ENCODE measurements at places on chromosomes 11 and 22. TPM values are rescaled to one million over a fixed set of nuclear protein-coding genes. Genes with fewer than 3 reads are reported as not detected.

The ABCG4 gene
- total RNA-seq = not detected

The PTPRJ gene
- total RNA-seq = 38.9 TPM

The UBQLN3 gene
- total RNA-seq = not detected

The TIMP3 gene
- 40.1 TPM for total RNA-seq

The OR5AR1 gene
- not detected for total RNA-seq

The C11orf24 gene
- 179 TPM for total RNA-seq

The NCF4 gene
- 175 TPM for total RNA-seq

The CATSPER1 gene
- not detected for total RNA-seq

The LARGE1 gene
- total RNA-seq = 78.1 TPM

The KCNJ5 gene
- not detected for total RNA-seq

- H3K27ac ChIP-seq = no peak overlapping the region
- no peak overlapping the region for H3K4me3 ChIP-seq
- no peaks in the 10 kb centered on the region for H3K27me3 ChIP-seq
- H3K36me3 ChIP-seq = no peaks in the 10 kb centered on the region
- peaks cover 6% of the 10 kb centered on the region for H3K4me1 ChIP-seq
Measured at GRCh38 chr22:19111140-19111539, 11.1 kb downstream of the DGCR2 start.

DNA sequence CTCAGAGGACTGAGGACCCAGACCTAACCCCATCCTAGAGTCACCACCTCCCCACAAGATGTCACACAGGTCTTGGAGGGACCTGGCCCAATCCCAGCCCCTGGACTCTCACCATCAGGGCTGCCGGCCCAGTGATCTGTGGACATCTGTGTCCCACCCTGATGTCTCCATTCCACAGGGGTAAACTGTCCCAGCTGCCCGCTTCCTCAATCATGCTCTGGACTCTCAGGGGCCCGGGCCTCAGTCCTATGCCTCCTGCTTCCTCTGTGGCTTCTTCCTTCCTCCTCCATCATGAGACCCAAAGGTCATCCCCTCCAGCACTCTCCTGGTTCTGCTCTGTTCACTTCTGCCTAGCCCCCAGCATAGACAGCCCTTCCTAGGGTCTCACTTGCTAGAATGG lies 32.2 kb downstream of the ARAP1 start:
- no peak overlapping the region for H3K27ac ChIP-seq
- peaks cover 34% of the 10 kb centered on the region for H3K4me1 ChIP-seq
- DNase-seq = no peak
- H3K27me3 ChIP-seq = no peaks in the 10 kb centered on the region
- no peaks in the 10 kb centered on the region for H3K36me3 ChIP-seq

DNA sequence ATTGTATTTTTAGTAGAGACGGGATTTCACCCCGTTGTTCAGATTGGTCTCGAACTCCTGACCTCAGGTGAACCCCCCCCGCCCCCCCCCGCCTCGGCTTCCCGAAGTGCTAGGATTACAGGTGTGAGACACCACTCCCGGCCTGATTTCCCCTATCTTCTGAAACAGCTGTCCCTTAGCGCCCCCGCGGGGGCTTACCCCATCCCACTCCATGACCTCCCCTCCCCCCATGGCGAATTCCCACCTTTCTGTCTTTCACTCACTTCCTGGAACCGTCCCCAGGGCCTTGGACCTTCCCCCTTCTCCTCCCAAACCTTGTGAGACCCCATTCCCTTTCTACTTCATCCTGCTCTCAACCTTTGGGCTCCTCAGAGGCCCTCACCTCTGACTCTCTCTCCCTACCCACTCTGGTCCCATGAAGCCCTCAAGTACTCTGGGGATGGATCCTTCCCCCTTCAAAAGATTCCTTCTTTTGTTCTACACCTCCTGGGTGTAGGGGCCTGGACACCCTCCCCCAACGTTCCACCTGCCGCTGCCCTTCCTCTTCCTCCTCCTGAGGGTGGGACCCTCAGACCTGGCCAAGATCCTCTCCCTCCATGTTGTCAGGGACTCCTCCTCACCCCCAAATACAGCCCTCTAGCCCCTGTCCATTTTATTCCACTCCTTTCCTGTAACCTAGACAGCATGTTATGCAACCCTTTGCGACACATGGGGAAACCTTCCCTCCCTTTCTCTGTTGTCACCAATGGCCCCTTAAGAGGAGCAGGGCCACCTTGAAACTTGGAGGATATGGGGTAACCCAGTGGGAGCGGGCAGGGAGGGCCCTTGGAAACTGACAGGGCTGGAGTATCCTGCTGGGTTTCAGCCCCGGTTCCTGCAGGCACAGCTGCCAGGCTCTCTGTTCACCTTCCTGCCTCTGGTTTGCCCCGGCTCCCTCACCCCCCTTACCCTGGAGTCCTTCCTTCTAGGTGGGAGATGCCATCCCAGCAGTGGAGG lies 1.1 kb downstream of the PRDX5 start:
- H3K27ac ChIP-seq = peak overlapping the region; percentile 99
- H3K27me3 ChIP-seq = no peaks in the 10 kb centered on the region
- peak overlapping the region; percentile 88 for H3K4me3 ChIP-seq
- DNase-seq = no peak

DNA sequence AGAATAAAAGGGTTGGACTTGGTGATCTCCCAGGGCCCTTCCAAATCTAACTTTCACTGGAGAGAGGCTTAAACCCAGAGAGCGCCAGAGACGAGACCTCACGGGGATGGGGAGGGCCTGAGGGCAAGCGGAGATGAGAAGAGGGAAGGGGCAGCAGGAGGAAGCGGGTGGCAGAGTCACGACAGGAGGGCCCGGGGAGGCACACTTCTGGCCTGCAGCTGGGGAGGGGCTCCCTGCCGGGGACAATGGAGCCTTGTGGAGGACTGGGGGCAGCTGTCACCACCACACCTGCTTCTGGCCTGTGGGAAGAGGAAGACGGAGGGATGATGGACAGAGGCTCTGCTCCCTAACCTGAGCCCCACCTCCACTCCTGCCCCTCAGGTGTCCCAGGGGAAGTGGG lies 40.2 kb downstream of the PDE2A start:
- no peak overlapping the region for H3K27ac ChIP-seq
- H3K36me3 ChIP-seq = no peaks in the 10 kb centered on the region
- DNase-seq = no peak
- H3K4me3 ChIP-seq = no peak overlapping the region
- no peaks in the 10 kb centered on the region for H3K27me3 ChIP-seq

GRCh38 chr11:64146036-64146955 lies 19.6 kb downstream of the MACROD1 start:
- H3K4me1 ChIP-seq = no peaks in the 10 kb centered on the region
- DNase-seq = peak; percentile 45
- H3K4me3 ChIP-seq = no peak overlapping the region
- no peaks in the 10 kb centered on the region for H3K27me3 ChIP-seq

GRCh38 chr11:124082371-124082770 lies 32.9 kb upstream of the VWA5A start:
- H3K4me3 ChIP-seq = no peak overlapping the region
- no peak for DNase-seq
- H3K4me1 ChIP-seq = no peaks in the 10 kb centered on the region
- H3K27me3 ChIP-seq = no peaks in the 10 kb centered on the region

DNA sequence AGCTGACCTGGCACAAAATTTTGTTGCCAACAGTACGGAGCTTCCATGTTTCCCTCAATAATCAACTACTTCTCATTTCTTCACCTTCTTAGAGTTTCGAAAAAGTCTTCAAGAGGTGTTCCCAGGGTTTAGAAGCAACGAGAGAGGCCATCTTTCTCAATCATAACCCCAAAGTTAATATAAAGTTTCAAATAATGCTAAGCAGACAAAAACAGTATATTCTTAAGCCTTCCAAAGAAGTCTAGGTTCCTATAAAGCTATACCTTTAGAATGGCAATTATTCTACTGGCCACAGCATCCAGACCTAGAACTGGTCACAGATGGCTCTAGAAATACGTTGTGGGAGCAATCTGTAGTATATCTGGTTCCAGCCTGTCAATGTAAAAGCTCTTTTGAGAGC lies 16.9 kb downstream of the DDX6 start:
- peaks cover 64% of the 10 kb centered on the region for H3K4me1 ChIP-seq
- H3K36me3 ChIP-seq = no peaks in the 10 kb centered on the region
- H3K4me3 ChIP-seq = no peak overlapping the region
- no peak overlapping the region for H3K27ac ChIP-seq
- no peaks in the 10 kb centered on the region for H3K27me3 ChIP-seq

DNA sequence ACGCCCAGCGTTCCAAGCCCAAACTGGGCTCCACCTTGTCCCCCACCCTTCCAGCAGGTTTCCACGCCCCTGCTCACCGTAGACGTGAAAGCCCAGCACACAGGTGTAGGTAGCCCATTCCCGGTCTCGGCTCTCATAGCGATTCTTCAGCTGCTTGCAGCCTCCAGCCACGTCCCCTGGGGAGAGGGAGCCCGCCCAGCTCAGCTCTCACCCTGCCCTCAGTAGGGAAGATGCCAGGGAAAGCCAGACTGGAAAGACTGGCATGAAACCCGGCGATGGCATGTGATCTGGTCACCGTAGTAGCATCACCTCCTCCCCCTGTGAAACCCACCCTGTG lies 1.4 kb upstream of the MTA2 start:
- peak overlapping the region; percentile 76 for H3K4me3 ChIP-seq
- H3K36me3 ChIP-seq = no peaks in the 10 kb centered on the region
- H3K4me1 ChIP-seq = peaks cover 6% of the 10 kb centered on the region

DNA sequence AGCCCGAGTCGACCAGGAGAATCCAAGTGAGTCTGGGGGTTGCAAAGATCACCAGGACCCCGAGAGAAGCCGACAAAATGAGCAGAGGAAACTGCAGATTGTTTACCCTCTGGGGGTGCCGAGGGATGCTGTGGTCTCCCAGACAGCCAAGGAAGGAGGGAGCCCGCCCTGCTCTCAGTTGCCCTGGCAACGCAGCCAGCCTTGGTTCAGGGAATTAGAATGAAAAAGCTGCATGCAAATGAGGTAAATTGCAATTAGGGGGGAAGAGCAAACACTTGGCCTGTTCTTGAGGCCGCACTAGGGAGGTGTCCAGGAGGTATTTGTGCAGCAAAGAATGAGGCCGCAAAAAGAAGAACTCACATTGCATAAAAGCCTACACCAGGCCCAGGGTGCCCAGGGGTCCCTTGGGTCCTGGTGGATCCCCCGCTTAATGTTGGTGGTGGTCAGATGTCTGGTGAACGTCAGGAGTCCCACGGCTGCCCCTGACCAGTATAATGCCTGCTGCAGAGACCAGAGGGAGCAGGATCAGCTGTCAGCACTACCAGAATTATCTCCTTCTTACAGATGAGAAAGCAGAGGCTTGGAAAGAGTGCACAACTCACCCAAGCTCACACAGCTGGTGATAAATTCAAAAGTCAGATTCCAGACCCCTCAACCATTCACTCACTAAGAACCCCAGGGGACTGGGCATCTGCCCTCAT lies 40.3 kb upstream of the ATXN10 start:
- no peaks in the 10 kb centered on the region for H3K4me1 ChIP-seq
- no peak for DNase-seq
- H3K27ac ChIP-seq = no peak overlapping the region
- no peaks in the 10 kb centered on the region for H3K27me3 ChIP-seq

DNA sequence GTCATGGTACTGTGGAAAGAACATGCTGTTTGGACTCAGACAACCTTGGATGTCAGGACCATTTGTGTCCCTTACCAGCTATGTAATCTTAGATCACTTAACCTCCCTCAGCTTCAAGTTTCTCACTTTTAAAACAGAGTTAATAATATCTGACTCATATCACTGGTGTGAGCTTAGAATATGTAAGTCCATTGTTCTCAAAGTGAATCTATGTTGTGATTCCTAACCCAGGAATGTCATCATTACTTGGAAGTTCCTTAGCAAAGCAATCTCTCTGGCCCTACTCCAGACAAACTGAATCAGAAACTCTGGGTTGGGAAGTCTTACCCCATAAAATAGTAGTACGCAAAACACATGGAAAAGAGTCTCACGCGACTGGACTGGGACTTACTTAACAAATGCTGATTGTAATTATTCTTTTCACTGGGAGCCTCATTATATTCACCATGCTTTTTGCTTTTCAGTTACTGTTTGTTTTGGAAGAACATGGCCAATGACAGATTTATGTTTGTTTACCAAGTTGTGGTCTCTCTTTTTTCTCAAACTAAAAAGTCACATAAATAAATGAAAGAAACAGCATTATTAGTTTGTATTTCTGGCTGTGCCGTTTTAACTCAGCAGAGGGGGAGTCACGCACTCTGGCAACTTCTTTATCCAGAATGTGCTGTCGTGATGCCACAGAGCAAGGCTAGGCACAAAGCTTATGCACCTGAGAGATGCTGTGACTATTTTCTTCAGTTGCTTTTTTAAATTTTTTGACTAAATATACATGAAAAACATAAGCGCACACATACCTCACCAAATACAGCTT lies 217.7 kb upstream of the CTSC start:
- DNase-seq = no peak
- H3K36me3 ChIP-seq = no peaks in the 10 kb centered on the region
- no peak overlapping the region for H3K27ac ChIP-seq
- H3K4me3 ChIP-seq = no peak overlapping the region

- H3K27ac ChIP-seq = no peak overlapping the region
- H3K36me3 ChIP-seq = peaks cover 19% of the 10 kb centered on the region
- peak; percentile 68 for DNase-seq
- H3K27me3 ChIP-seq = no peaks in the 10 kb centered on the region
- no peaks in the 10 kb centered on the region for H3K4me1 ChIP-seq
Measured at GRCh38 chr11:75576499-75576918, 14.5 kb downstream of the SERPINH1 start.

DNA sequence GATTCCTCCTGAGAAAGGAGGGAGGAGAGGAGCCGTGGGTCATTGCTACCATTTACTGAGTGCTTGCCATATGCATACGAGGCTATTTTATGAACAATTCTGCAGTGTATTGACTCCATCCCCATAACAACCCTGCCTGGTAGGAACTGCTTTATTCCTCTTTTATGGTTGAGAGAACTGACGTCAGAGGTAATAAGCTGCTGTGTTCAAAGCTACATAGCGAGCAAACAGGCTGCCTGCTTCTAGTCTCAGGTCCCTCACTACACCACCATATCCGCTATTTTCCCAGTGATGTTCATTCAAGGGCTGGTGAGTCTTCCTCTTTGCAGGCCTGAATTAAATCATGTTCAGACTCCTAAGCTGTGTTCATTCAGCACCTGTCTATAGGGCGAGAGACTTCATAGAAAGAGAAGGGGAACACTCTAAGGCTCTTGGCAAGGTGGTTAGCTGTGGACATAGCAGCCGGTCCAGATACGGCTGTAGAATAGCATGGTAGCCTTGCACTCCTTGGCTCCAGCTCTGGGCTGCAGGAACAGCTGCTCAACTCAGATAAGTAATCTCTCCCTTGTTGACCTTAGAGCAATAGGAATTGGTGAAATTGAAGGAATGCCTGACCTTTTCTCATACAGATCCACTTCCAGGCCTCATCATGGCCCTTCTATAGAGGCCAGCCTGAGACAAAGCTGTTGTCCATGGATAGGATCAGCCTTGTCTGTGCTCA lies 82.6 kb downstream of the MICAL2 start:
- no peaks in the 10 kb centered on the region for H3K27me3 ChIP-seq
- DNase-seq = no peak
- no peaks in the 10 kb centered on the region for H3K4me1 ChIP-seq
- H3K4me3 ChIP-seq = no peak overlapping the region
- H3K36me3 ChIP-seq = no peaks in the 10 kb centered on the region

GRCh38 chr11:16737818-16738192 lies 642 bp upstream of the C11orf58 start:
- peak overlapping the region; percentile 68 for H3K4me3 ChIP-seq
- H3K4me1 ChIP-seq = no peaks in the 10 kb centered on the region
- H3K36me3 ChIP-seq = no peaks in the 10 kb centered on the region
